Stimulated activated CD4-positive, alpha-beta T cell treated with anti-CD3 and anti-CD28 coated beads, TNF-alpha, amount 100 ng/mL, for 1 hour (primary cell): ENCODE measurements at places on chromosomes 13 and 19.

DNA sequence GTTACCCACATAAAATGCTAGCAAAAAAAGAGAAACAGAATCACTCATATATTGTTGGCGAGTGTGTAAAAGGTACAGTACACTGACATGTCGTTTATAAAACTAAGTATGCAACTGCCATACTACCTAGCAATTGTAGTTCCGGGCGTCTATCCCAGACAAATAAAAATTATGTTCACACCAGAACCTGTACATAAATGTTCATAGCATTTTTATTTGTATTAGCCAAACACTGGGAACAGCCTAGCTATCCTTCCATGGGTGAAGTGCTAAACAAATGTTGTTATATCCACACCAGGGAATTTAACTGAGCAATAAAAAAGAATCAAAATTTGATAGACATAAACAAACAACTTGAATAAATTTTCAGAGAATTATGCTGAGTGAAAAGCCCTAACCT, 28.9 kb upstream of the POSTN start:
- DNase-seq = no peak

- DNase-seq = no peak
These were observed 13.3 kb downstream of the TMEM150B start for GRCh38 chr19:55311797-55312196.

DNA sequence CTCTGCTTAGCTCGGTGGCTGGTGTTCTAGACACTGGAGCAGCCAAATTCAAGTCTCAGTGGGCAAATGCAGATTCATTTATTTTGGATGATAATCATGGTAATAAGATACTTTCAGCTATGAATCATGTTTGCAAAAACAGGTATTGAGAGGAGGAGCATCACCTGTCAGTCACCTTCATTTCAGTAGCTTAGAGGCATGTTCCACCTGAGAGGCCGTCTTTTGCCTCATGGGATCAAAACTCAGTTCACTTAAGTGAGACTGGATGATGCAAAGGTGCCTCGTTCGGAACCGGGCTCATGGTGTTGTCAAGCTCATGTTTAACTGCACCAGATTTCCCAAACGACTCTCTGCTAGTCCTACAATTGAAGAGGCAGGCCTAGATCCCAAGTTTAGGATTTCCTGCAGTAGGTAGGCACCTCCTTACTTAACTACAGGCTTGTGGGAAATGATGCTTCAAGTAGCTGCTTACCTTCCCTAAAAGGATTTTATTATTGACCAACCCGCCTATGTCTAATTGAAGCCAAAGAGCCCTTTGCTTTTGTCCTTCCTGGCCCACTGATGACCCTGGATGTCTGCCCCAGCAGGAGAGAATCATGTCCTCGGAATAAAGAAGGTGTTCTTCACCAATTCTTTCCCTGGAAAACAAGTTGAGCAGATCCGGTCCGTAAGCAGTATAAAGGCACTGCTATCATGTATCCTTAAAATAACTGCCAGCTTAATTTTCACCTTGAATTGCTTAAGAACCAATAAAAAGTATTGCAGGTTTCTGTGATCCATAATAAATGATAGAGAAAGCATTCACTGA, 60.0 kb downstream of the ZAR1L start:
- no peak for DNase-seq

- no peak for DNase-seq
These were observed 56.4 kb upstream of the GJB6 start for GRCh38 chr13:20288561-20288960.

GRCh38 chr19:10116085-10116865, 3.4 kb downstream of the EIF3G start:
- no peak for DNase-seq

DNA sequence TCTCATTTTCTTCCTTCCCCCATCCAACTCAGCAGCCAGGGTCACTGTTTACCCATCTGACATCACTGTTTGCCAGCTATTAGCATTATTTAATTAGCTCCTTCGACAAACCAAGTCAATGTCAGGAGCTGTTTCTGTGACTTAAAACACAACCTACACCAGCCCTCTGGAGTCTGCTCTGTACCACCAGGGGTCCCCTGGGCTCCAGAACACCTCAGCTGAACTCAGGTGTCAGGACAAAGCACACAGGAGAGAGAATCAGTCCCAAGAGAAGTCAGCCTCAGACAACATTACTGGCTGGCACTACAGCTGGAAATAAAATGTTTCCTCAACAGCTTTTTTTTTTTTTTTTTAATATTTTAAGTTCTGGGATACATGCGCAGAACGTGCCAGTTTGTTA, 45.1 kb downstream of the DCLK1 start:
- DNase-seq = no peak

GRCh38 chr19:38009650-38010242, 102.7 kb downstream of the SIPA1L3 start:
- DNase-seq = no peak
